ENCODE measurements at places on chromosomes 16 and 17.

GRCh38 chr16:84062734-84063640 is 20.4 kb upstream of the SLC38A8 start:
- peak; percentile 94 for DNase-seq

DNA sequence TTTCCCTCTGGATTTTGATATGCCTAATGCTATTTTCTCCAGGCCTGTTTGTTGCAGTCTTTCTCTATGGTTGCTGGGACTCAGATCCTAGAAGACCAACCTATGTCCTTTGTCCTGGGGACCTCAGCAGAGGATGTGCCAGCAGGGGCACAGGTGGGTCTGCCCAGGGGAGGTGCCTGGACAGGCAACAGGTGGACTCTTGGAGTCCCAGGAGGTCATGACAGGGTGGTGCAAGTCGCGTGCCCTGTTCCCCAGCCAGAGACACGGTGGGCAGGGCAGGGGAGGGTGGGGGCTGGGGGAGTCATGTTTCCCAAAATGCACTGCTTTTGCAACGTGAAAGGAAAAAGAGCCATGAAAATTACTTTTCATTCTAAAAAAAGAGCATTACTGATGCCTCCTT is 26.3 kb upstream of the PLLP start:
- no peak for DNase-seq

GRCh38 chr17:65593092-65593854 is 31.8 kb upstream of the AXIN2 start:
- no peak for DNase-seq

GRCh38 chr17:80026359-80027042 is 9.2 kb downstream of the TBC1D16 start:
- DNase-seq = no peak

GRCh38 chr16:67857547-67858233 is 10.2 kb upstream of the CENPT start:
- DNase-seq = no peak

GRCh38 chr17:80426671-80427326 is 11.8 kb downstream of the ENDOV start:
- peak; percentile 90 for DNase-seq

DNA sequence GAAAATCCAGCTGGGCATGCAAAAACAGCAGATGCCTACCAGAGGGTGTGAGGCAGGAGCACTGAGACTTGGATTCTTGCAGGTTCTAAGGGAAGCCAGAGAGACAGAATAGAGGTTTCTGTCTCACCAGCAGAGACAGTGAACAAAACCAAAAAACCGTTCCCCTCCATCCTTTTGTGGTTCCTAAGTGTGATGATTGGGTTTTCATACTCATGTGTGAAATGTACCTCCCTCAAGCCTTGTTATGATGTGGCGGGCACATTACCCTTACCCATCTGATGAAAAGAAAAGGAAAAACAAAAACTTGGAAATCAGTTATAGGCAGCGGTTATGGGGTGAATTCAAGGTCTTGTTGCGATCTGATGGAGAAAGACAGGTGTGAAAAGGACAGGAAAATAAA is 172.6 kb upstream of the CDH13 start:
- no peak for DNase-seq

DNA sequence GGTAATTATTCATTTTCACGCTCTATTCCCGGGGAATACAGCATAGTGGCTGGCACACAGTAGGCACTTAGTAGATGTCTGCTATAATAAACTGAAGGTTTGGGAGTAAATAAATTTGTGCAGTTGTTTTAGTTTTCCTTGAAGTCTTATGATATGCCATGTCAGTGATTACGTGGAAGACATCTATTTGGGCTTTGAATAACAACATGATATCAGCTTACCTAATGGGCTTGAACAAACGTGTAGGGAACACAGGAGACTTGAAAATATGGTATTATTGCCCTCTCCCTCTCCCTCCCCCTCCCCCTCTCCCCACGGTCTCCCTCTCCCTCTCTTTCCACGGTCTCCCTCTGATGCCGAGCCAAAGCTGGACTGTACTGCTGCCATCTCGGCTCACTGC is 36.3 kb upstream of the NETO2 start:
- DNase-seq = no peak

GRCh38 chr16:86880316-86881117 is 302.2 kb downstream of the FOXL1 start:
- no peak for DNase-seq

GRCh38 chr17:39402890-39403605 is 1.6 kb upstream of the FBXL20 start:
- no peak for DNase-seq

DNA sequence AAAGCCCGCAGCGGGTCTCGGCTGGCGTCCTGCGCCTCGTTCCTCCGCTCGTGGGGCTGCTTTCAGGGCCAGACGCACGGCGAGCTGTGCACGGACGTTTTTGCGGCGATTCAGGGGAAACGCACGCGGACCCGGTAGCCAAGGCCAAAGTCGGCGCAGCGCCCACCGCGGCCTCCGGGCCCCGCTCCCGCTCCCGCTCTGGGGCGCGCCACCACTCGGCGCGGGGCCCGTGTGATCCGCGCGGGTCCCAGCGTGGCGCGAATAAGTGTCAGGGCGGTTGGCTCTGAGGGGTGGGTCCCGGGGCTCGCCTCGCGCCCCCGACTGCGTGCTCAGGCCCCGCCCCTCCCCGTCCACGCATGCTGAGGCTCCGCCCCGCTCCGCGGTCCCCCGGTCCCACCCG is 694 bp upstream of the TBCD start:
- DNase-seq = peak; percentile 83
